ENCODE measurements at places on chromosomes 16 and 17. TPM values are rescaled to one million over a fixed set of nuclear protein-coding genes. Genes with fewer than 3 reads are reported as not detected.

DNA sequence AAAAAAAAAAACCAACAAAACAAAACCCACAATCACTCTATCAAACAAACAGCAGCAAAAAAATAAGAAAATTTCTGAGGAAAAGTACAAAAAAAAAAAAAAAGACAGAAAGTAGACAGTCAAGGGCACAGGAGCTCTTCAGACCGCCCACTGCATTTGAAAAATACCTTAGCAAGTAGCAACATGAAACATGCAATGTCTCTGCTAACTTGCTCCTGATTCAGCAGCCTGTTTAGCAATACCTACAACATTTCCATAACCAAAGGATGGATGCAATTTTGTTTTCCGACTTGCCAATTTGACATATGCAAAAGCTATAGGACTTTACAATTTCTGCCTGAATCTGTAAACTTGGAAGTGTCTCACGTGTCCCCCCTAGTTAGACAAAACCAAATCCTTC lies 57.4 kb downstream of the SYNRG start:
- no peak for DNase-seq

DNA sequence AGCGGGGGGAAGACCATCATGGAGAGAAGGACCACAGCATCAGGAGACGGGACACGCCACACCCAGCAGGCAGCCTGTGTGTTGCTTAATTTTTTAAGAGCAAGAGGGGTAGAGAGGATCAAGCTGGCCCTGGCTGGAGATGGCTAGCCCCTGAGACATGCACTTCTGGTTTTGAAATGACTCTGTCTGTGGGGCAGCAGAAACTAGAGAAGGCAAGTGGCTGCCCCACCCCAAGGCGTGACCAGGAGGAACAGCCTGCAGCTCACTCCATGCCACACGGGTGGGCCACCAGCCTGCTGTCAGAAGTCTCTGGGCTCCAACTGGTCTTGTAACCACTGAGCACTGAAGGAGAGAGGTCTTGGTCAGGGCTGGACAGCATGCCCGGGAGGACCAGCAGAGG lies 75.5 kb downstream of the SOCS1 start:
- DNase-seq: no peak

- no peak for DNase-seq
These were observed 27.4 kb downstream of the PIPOX start for GRCh38 chr17:29070308-29070707.

DNA sequence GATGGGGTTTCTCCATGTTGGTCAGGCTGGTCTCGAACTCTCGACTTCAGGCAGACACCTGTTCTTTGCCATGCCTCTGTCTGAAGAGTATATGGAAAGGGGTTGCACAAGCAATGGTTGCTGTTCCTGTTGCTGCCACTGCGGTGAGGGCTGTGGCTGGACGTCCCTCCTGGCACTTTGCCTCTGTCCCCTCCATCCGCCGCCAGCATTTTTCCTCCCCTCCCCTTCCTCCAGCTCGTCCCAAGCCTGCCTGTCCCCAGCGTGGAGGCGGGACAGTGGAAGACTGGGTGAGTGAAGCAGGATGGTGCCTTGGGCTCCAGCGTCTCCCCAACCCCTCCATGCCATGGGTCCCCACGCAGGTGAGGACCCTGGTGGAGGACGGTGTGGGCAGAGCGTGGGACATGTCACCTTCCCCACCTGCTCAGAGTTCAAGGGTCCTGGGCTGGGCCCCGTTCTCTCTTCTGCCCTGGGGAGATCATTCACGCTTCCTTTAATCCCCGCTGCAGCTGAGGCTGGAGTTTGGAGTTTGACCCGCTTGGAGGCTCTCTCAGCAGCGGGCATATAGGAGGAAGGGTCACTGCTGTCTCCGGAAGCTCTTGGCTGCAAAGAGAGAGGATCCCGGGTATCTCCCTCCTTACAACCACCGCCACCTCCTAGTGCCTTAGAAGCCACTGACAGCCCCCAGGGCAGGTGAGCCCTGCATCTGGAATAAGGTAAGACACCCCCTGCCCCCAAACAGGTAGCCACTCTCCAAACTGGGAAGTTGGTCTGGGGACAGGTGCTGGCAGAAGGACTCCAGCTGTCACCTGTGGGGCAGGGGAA lies at the start of gene SLC5A11:
Gene SLC5A11 (plus strand): TSS at position 238 of the 822 bp plus-strand sequence. CDS start 12,681 bp downstream, outside the sequence.
- DNase-seq: no peak

GRCh38 chr17:1461198-1461944 lies 5.3 kb upstream of the CRK start:
- no peak for DNase-seq

- no peak for DNase-seq
These were observed 4.4 kb upstream of the RNF43 start for GRCh38 chr17:58421711-58422110.

DNA sequence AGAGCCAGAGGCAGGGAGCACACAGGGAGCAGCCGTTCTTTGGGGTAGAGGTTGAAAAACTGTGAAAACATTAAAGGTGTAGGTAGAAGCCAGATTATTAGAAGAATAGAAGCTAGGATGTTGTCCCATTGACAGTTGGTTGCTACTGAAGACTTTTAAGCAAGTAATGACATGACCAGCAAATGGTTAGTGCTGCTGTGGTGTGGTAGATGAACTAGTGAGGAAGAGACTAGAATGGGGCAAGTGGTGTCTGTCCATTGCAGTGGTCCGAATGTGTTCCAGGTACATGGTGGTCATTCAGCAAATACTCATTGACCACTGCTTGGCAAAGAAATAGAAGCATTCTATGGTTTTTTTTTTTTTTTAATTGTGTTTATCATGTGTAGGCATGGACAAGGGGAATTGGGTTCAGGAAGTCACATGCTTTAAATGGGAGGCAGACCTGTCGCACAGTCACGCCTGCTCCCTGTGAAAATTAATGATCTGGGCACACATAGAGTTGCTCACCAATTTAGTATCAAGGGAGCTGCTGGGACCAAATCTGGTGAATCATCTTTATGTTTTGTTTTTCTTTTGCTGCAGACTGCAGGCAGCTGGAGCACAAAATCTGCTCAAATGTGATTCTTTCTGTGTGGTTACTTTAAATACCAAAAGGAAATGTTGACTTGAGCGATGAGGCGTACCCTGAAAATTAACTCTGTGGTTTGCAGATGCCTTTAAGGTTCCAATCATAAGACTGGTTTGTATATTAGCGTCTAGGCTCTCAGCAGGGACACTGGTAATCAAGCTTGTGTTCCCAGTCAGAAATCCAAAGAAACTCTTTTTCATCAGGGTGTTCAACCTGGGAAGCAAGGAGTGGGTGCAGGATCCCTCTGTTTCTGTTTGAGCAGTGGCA lies 30.7 kb downstream of the YPEL2 start:
- no peak for DNase-seq

- no peak for DNase-seq
These were observed 22.6 kb upstream of the MLKL start for GRCh38 chr16:74723256-74723655.

GRCh38 chr16:3819746-3820724 lies 60.5 kb downstream of the CREBBP start:
- DNase-seq: no peak

The TPPP3 gene
- total RNA-seq: 40.1 TPM

The FOXL1 gene
- total RNA-seq: 1.4 TPM

The HS3ST3B1 gene
- total RNA-seq: 0.82 TPM

The CRYBA1 gene
- not detected for total RNA-seq

The TMEM220 gene
- 7.7 TPM for total RNA-seq

Data from left cardiac atrium (tissue), 4 donors.